ENCODE measurements at places on chromosomes 5 and 9. TPM values are rescaled to one million over a fixed set of nuclear protein-coding genes. Genes with fewer than 3 reads are reported as not detected.

Gene SOWAHA
- 0.16 TPM for total RNA-seq

Gene SPINK13
- not detected for total RNA-seq

Gene TMEM174
- total RNA-seq, result not detected

Gene IFT74
- 12.0 TPM for total RNA-seq

Gene PRDM12
- total RNA-seq, result not detected

Gene C9
- not detected for total RNA-seq

Gene PITX1
- total RNA-seq, result 3.2 TPM

Gene GABBR2
- 7.4 TPM for total RNA-seq

Gene HDAC3
- total RNA-seq, result 53.3 TPM

Gene CCL28
- total RNA-seq, result 0.65 TPM

Gene ALDH7A1
- 24.4 TPM for total RNA-seq

Gene CER1
- not detected for total RNA-seq

Gene SLC46A2
- total RNA-seq, result not detected

Gene PCDHAC2
- total RNA-seq, result not detected

Gene ZNF346
- 5.9 TPM for total RNA-seq

Gene LHX6
- 1.0 TPM for total RNA-seq

Gene QRFP
- not detected for total RNA-seq

Gene GOLGA2
- total RNA-seq, result 77.1 TPM

Gene CDC25C
- total RNA-seq, result 11.1 TPM

Gene IL17B
- 0.80 TPM for total RNA-seq

Gene FOXD4L6
- total RNA-seq, result 1.4 TPM

Gene PCDHB12
- total RNA-seq, result 0.08 TPM

Gene IL4
- total RNA-seq, result not detected

Gene RNF183
- total RNA-seq, result not detected

Gene RAD17
- total RNA-seq, result 14.0 TPM

Gene UGT3A1
- not detected for total RNA-seq

Gene MAMDC2
- 2.6 TPM for total RNA-seq

Gene SARDH
- total RNA-seq, result 6.7 TPM

Gene DBH
- total RNA-seq, result not detected

Gene TAF11L10
- total RNA-seq, result not detected

Gene EMB
- total RNA-seq, result 3.2 TPM

Gene ADAMTS6
- total RNA-seq, result 32.3 TPM

Gene ANKRD55
- 0.40 TPM for total RNA-seq

Gene IL31RA
- 6.1 TPM for total RNA-seq

Gene CARD19
- 114 TPM for total RNA-seq

Gene BTNL3
- not detected for total RNA-seq

Gene PCDHB6
- total RNA-seq, result 0.64 TPM

Gene GDA
- total RNA-seq, result 2.2 TPM

Gene FREM1
- 0.26 TPM for total RNA-seq

Gene GLRA1
- total RNA-seq, result not detected

Gene SUSD3
- total RNA-seq, result 1.8 TPM

Gene LOX
- total RNA-seq, result 125 TPM

Gene FAXDC2
- total RNA-seq, result 3.6 TPM

Gene ELP1
- 20.3 TPM for total RNA-seq

Gene PRDM9
- not detected for total RNA-seq

Gene CAPSL
- not detected for total RNA-seq

Gene GCNT4
- total RNA-seq, result 0.32 TPM

Gene OTP
- total RNA-seq, result 0.24 TPM

Gene GRK6
- 19.8 TPM for total RNA-seq

Gene CRHBP
- not detected for total RNA-seq

Gene FOXE1
- total RNA-seq, result not detected

Gene EIF4E1B
- total RNA-seq, result not detected
